NCI-H1105 (cell line): ENCODE measurements at places on chromosomes 12 and 14.

- DNase-seq: no peak
Measured at GRCh38 chr14:82755476-82755875, 1221.8 kb upstream of the SEL1L start.

GRCh38 chr14:106459971-106460730 lies 933.8 kb downstream of the TMEM121 start:
- DNase-seq: no peak

- DNase-seq: no peak
Measured at GRCh38 chr14:99028521-99028920, 243.5 kb downstream of the BCL11B start.

GRCh38 chr14:88838015-88838414 lies 13.6 kb downstream of the TTC8 start:
- DNase-seq: no peak

GRCh38 chr12:6250343-6250742 lies 50.1 kb downstream of the CD9 start:
- no peak for DNase-seq

DNA sequence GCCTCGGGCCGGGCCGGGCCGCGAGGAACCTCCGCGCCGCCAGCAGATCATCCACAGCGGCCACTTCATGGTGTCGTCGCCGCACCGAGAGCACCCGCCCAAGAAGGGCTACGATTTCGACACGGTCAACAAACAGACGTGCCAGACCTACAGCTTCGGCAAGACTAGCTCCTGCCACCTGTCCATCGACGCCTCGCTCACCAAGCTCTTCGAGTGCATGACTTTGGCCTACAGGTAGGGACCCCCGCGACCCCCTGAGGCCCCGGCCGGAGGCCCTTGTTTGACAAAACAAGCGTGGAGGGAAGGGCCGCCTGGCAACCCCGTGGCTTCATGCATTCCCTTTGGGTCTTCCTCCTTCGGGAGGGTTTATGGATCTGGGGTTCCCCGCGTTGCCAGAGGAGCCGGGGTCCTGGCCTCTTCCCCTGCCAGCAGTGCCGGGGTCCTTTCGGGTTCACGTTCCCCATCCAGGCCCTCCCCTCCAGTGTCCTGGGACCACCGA lies 526 bp downstream of the MLXIP start:
- no peak for DNase-seq

- DNase-seq: no peak
Measured at GRCh38 chr14:99891900-99892299, 98.7 kb downstream of the EML1 start.

- no peak for DNase-seq
Measured at GRCh38 chr12:111192647-111193046, 176.2 kb downstream of the PHETA1 start.
